Stomach (tissue), 19 donors: ENCODE measurements at places on chromosomes 2 and 18. TPM values are rescaled to one million over a fixed set of nuclear protein-coding genes. Genes with fewer than 3 reads are reported as not detected.

The ZFP36L2 gene
- total RNA-seq: 114 TPM

The SCTR gene
- 0.89 TPM for total RNA-seq

The CENPA gene
- total RNA-seq: not detected

The SCN3A gene
- 2.3 TPM for total RNA-seq

The FBXO48 gene
- 0.55 TPM for total RNA-seq

The FEZ2 gene
- 56.0 TPM for total RNA-seq

The CAPN14 gene
- not detected for total RNA-seq

The UGT1A8 gene
- not detected for total RNA-seq

The SCN9A gene
- 1.8 TPM for total RNA-seq

The ARPC2 gene
- total RNA-seq: 387 TPM

The MAB21L4 gene
- not detected for total RNA-seq

The IL1RL1 gene
- total RNA-seq: 29.4 TPM

The TWIST2 gene
- 58.0 TPM for total RNA-seq

The SFT2D3 gene
- total RNA-seq: 9.7 TPM

The CFAP65 gene
- not detected for total RNA-seq

The PPP1R1C gene
- total RNA-seq: not detected

The TBR1 gene
- not detected for total RNA-seq

The GALNT14 gene
- 11.6 TPM for total RNA-seq

The RIT2 gene
- total RNA-seq: not detected

The MSTN gene
- not detected for total RNA-seq

The VIL1 gene
- total RNA-seq: 0.43 TPM

The EIF5B gene
- 22.3 TPM for total RNA-seq

The NEU4 gene
- total RNA-seq: 415 TPM

The CYBRD1 gene
- 60.1 TPM for total RNA-seq

- DNase-seq: no peak
These were observed 41.5 kb downstream of the SP140 start for GRCh38 chr2:230267059-230267458.

- DNase-seq: no peak
These were observed 125.8 kb upstream of the EFEMP1 start for GRCh38 chr2:56049233-56049845.

DNA sequence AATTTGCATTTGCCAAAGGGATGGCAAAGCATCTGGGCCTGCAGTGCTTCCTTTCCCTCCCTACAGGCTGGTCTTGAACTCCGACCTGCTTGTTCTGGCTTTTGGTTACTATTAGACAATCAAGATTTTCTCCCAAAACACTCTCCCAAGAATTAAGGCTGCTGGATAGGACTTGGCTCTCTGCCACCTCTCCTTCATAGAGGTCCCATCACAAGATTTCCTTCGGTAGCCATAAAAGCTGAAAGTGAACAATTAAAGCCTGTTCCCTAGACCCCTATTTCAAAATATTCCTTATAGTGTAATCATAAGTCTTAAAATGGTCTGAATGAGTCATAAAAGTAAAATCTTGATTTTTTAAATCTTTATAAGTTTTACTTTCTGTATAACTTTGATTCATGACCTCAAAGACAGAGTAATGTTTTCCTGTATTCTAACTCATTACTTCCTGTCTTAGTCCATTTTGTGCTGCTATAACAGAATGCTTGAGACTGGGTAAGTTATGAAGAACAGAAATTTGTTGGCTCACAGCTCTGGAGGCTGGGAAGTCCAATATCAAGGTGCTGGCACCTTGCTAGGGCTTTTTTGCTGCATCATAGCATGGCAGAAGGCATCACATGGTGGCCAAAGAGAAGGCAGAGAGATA lies 37.8 kb upstream of the TNP1 start:
- DNase-seq: no peak

GRCh38 chr2:89848114-89848513 lies 1156.6 kb downstream of the RPIA start:
- no peak for DNase-seq

GRCh38 chr2:220835583-220835982 lies 736.5 kb downstream of the EPHA4 start:
- no peak for DNase-seq

- no peak for DNase-seq
These were observed 266.5 kb downstream of the KLHL29 start for GRCh38 chr2:23651187-23652080.

DNA sequence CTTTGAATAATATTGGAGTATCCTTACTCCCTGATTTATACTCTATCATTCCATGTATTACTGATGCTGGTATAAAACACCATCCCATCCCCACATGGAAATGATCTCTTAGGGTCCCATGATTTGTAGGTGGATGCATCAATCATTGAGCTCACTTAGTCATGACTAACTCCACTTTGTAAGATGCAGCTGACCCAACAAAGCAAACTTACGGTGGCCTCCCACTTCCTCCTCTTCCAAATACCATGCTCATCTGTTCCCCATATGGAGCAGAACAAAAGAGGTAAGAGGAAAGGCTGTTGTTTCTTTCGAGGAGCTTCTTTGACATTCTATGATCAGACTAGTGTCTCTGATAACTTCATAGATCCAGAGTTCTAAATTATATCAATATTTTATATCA lies 640.2 kb upstream of the SLC39A10 start:
- no peak for DNase-seq

- no peak for DNase-seq
These were observed 126.7 kb upstream of the ITGB6 start for GRCh38 chr2:160326786-160327185.

DNA sequence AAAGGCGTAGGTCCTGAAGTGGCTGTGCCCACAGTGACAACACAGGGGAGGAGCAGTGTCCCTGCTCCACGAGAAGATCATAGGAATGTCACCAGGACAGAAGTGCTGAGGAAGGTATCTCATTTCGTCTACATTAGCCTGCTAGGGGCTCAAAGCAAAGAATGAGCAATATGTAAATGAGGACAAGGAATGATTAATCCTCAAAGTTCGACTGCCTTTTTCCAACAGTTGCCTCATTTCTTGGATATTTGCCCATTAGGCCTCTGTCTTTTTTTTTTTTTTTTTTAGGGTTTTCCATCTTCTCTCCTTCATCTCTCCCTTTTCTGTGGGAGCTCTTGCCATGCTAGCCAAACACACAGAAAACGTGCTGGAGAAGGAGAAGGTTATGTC lies 105.2 kb upstream of the ARHGAP28 start:
- peak; percentile 57 for DNase-seq

DNA sequence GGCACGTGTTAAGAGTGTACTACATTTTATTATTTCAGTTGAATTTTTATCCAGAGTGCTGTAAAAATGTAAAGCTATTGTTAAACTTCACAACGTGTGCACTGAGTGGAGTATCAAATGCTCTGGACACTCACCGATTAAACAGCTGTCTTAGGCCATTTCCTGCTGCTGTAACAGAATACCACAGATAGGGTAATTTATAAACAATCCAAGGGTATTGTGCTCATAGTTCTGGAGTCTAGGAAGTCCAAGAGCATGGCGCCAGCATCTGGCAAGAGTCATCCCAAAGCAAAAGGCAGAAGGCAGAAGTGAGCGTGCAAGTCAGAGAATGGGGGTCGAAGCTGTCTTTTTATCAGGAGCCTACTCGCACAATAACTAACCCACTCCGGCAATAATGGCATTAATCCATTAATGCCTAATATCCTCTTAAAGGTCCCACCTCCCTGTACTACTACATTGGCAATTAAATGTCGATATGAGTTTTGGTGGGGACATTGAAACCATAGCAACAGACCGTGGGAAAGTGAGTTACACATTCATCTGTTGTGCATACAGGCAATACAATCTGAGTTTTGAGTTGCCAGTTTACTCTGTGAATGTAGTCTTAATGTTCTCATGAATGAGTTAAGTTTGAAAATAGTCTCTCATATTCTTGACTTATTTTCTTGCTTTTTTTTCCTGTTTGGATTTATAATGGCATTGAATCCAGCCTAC lies 64.8 kb downstream of the ARMC9 start:
- DNase-seq: no peak

GRCh38 chr18:58618822-58619595 lies 9.9 kb downstream of the ALPK2 start:
- DNase-seq: peak; percentile 47

DNA sequence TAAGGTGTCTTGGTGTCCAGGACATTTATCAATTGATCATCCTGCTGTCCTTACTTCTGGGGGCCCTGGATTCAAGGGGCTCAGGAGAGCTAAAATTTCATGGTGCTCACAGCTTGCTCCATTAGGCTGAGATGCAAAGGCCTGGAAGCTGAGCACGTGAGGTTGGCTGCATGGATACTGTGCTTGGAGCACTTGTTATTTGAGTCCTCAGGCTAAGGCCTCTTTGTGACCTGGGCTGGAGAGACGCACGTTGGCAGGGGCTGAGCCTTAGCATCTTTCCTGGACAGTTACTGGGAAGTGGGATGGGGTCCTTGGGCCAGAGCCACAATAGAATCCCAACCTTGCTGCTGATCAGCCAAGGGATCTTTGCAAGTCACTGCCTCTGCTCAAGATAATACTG lies 151.2 kb upstream of the HS6ST1 start:
- no peak for DNase-seq

DNA sequence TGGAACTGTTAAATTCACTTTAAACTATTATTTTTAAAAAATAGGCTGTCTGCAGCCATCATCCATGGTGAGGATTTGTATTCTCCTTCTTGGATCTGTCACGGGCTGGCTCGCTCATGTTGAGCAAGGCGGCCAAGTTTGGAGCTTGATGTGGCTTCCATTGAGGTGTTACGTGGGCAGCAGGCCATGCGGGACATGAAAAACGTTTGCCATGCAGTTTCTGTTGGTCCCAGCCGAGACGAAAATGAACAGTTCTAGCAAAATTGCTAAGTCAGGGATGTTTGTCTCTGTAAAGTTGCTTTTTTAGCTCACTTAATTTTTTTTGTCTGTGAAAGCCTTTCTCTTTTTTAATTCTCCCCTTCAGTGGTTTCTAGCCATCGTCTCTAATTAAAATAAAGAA lies 70.2 kb upstream of the MGAT5 start:
- no peak for DNase-seq

- DNase-seq: no peak
These were observed 106.8 kb downstream of the ASAP2 start for GRCh38 chr2:9313443-9313842.

DNA sequence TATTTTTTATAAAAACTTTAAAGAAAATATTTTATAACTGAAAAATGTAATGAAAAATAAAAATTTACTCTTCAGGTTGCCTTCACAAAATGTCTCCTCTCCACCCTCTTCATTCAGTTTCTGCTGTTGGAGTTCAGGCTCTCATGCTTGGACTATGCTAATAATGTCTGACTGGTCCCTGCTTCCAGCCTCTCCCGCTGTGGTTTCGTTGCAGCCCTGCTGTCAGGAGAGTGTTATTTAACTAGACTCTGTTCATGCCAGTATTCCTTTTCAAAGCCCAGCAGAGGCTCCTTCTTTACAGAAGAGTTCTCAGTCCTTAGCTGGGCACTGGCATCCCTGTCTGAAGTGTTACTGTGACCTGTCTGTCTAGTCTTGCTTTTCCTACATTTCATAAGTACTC lies 40.4 kb downstream of the CLIP4 start:
- no peak for DNase-seq

DNA sequence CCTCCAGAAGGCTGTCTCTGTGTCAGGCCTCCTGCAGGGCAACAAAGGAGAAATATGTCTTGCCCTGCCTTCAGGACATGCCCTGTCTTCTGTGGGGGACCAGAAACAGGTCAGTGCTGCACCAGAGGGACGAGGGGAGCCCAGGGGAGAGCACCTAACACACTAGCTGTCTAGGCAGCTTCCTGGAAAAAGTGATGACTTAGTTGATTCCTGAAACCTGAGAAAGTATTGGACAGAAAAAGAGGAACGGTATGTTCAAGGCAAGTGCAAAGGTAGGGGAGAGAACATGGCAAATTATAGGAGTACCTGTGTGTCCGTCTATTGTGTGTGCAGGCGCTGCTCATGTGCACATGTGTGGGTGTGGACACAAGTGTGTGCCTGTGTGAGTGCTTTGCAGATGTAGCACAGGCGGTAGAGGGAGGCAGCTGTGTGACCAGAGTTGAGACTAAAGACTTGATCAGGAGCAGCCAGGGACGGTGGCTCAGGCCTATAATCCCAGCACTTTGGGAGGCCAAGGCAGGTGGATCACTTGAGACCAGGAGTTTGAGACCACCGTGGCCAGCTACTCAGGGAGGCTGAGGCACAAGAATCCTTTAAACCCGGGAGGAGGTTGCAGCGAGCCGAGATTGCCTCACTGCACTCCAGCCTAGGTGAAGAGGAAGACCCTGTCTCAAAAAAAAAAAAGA lies 119.5 kb downstream of the GYPC start:
- DNase-seq: no peak

GRCh38 chr2:51734115-51734514 lies 702.2 kb upstream of the NRXN1 start:
- no peak for DNase-seq

GRCh38 chr2:206259376-206260187 lies 14.9 kb upstream of the ZDBF2 start:
- no peak for DNase-seq

GRCh38 chr2:39994151-39994550 lies 215.1 kb upstream of the THUMPD2 start:
- DNase-seq: no peak

DNA sequence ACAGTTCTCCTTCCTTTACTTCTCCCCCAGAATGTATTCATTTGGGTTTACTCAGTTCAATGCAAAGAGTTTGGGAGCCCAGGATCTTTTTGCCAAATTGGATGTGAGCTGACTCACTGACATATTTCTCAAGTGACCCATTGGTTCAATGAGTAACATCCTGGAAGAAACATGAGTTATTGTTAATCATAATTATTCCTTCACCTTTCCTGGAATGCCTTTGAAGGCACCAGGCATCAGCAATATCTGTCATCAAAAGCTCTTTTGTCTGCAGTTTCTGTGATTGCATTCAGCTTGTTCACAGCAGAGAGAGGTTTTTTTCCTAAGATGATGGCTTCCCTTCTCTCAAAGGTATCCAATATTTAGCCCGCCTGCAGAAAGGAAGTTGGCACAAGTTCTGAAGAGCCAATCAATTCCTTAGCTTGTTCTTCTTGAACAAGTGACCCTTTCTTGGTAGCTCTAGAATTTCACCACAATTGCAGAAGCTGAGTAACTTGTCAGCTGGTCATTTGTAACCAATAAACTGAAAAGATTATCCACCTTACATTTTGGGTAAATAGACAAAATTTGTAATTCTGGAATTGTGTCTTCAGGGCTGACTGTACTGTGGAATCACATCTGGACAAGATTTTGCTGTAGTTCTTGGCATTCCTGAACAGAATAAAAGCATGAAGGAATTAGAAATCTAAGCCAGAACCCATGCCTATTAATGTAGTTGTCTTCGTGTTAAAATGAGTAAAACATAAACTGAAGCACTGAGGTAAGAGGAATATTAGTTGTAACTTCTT lies 72.2 kb upstream of the TMEM17 start:
- DNase-seq: no peak

DNA sequence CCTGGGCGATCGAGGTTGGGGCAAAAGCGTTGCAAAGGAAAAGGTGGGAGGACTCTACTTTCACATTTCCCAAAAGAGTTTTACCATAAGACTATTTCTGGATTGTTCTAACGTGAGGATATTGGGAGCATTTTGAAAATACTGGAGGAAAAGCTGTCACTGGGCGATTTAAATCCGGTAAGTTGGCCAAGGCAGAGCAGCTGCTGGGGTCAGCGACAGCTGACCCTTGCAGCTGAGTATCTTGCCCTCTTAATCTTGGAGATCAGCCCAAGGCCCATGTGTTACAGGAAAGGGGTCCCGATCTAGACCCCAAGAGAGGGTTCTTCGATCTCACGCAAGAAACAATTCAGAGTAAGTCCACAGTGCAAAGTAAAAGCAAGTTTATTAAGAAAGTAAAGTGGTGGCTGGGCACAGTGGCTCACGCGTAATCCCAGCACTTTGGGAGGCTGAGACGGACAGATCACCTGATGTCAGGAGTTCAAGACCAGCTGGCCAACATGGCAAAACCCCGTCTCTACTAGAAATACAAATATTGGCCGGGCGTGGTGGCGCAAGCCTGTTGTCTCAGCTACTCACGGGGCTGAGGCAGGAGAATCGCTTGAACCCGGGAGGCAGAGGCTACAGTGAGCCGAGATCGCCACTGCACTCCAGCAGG lies 964 bp upstream of the ST3GAL5 start:
- no peak for DNase-seq
